Activated T-helper 1 cell treated with Interleukin-2 at 50 U/mL for 16 hours (primary cell): ENCODE measurements at places on chromosomes 12 and 14.

DNA sequence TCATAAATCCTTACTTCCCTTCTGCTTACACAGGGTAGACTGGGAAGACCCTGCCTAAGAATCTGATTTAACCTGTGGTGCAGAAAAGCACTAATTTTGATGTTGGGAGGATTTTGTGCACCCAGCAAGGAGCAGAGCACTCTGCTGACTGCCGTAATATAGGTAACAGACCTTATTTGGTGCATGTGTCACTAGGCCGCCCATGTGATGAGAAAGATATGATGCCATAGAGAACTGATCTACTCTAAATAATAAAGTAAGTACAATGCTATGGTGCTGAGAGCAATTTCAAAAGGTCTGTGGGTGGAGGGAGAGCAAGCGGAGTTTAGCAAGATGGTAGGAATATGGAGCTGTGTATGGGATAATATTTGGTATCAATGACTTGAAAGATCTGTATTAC lies 1663.6 kb upstream of the SEL1L start:
- DNase-seq = no peak

- no peak for DNase-seq
Measured at GRCh38 chr14:73402579-73402978, 55.8 kb downstream of the NUMB start.

DNA sequence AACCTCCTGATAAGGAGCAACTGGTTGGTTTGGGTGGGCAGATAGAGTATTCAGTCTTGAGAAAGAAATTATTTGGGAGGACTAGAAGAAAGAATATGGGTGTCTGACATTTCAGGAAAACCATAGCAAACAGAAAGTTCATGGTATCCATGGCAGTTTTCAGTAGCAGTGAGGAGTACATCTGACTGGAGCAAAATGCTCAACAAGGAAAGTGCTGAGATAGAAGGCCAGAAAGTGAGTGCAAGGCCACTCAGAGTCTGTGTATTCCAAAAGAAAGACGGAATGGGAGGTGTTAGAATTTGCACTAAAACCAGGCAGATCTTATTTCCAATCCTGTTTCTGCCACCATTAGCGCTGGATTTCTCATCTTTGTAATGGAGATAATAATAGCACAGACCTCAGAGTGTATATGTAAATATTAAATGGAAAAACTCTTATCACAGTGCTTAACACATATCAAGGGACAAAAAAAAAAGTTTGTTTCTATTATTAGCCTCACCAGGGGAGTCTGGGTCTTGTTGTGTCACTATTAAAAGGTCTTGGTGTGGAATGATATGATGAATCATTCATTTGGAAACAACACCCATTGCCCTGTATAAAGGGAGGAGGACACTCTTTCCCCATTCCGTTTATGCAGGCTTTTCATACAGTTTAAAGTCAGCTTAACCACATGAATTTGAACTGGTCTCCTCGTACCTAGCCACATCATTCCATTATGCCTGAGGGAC lies 349.8 kb downstream of the IPO8 start:
- no peak for DNase-seq

DNA sequence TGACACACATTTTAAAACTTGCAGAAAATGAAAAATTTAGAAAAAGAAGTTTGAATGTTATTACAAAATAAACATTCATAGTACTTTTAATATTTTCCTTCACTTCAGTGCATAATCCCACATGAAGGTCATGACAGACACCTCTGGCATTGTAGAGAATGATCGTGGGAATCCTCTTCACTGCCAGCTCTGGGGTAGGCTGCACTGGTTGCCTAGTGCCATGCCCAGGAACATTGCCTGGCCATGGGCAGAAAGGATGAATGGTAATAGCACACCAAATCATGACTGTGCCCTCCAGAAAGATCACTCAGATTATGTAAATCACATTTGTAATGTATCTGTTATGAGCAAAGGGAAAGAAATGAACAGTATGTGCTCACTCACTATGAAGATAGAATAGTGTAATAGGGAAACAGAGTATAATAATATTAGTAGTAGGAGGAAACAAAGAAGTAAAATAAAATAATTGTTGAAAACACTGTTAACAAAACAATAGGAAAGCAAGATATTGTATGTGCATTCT lies 161.6 kb downstream of the PLCZ1 start:
- no peak for DNase-seq

DNA sequence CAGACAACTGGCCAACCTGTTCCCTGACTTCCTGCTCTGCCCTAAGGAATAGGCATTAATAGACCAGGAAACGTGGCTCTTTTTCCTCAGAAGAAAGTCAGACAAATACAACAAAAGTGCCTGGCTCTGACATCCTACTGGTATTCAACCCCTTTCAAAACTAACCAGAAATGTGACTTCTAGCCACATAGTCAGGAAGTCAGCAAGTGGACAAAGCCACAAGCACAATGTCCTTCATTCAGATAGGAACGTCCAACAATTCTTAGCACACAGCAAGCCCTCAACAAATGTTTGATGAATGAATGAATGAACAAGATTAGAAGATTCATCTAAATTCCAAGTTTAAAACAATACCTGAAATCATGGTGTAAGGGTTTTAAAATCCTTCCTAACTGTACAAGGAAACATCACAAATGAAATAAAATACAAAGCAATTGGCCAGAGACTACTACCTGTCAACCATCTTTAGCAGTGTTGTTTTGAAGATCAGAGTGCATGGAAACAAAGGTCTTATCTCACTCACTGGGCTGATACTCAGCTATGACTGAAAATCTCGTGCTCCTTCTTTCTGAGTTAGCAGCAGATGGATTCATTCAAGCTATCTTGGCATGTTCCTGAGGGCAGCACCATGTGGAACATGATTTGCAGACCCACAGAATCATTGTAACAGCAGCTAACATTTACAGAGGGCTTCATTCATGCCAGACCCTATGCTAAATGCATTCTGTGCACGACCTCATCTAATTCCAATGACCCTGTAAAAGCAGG lies 16.5 kb downstream of the APPL2 start:
- no peak for DNase-seq

- DNase-seq = no peak
Measured at GRCh38 chr12:12022306-12022936, 48.3 kb upstream of the BCL2L14 start.

DNA sequence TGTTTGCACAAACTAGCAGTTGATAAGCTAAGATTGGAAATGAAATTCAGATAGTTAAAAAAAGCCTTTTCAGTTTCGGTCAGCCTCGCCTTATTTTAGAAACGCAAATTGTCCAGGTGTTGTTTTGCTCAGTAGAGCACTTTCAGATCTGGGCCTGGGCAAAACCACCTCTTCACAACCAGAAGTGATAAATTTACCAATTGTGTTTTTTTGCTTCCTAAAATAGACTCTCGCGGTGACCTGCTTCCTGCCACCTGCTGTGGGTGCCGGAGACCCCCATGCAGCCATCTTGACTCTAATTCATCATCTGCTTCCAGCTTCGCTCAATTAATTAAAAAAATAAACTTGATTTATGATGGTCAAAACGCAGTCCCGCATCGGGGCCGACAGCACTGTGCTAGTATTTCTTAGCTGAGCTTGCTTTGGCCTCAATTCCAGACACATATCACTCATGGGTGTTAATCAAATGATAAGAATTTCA lies 335.6 kb downstream of the TMEM121 start:
- no peak for DNase-seq

DNA sequence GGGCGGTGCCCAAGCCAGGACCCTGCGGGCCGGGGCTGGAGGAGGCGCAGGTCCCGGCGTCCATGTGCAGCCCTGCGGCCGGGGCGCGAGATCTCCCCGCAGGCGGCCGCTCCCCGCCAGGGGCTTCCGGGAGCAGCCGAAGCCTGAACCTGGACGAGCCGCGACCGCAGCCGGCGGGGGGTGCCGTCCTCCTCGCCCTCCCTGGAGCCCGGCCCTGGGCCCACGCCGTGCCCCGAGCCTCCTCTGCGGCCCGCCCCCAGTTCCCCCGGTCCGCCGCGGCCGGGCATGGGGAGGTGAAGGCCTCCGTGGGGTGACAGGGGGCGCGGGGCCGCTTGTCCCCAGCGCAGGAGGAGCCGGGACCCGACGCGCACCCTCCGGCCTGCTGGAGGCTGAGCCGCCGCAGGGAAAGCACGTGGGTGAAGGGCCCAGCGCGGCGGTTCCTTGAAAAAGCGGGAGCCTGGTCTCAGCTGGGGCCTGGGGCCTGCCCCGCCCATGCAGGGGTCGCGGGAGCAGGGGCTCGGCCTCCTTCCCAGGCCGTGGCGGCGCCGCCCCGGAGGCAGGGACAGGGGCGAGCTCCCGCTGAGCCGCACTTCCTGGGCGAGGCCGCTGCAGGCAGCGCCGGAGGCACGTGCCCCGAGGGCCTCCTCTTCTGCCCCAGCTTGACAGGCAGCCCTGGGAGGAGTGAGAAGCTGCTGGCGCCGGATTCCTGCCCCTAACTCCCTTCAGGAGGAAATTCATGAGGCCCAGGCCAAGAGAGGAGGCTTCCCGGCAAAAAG lies 55.6 kb upstream of the PPP2R5C start:
- DNase-seq = peak; percentile 64

- DNase-seq = no peak
Measured at GRCh38 chr12:29531471-29531870, 34.0 kb upstream of the OVCH1 start.

DNA sequence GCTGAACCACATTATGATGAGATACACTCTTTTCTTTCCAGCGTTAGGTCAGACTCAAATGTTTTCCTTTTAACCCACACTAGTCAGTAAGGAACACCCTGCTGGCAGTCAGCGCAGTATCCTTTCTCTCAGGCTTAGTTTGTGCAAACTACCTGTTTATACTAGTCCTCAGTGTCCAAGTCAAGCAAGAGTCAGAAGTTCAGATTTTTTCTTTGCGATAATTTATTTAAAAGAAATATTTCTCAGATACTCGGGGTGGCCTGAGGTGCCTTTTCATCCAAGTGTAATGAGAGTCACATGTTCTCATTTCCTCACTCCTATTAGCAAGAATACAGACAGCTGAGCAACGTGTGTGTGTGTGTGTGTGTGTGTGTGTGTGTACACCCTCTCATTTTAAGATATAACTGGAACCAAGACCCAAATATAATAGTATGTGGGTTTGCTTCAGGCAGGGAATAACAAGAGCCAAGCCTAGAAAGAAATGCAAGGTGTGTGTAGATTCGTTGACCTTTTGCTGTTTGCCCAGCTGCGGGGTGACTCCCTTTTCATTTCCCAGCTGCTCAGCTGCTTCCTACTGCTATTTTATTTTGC lies 182.7 kb downstream of the KICS2 start:
- DNase-seq = no peak

- DNase-seq = no peak
Measured at GRCh38 chr14:85536833-85537190, 6.9 kb downstream of the FLRT2 start.

- no peak for DNase-seq
Measured at GRCh38 chr12:91413581-91414546, 231.2 kb upstream of the DCN start.

GRCh38 chr12:69578283-69578682 lies 7.0 kb upstream of the CCT2 start:
- DNase-seq = no peak

GRCh38 chr12:992647-993046 lies 1.6 kb downstream of the ERC1 start:
- DNase-seq = no peak

DNA sequence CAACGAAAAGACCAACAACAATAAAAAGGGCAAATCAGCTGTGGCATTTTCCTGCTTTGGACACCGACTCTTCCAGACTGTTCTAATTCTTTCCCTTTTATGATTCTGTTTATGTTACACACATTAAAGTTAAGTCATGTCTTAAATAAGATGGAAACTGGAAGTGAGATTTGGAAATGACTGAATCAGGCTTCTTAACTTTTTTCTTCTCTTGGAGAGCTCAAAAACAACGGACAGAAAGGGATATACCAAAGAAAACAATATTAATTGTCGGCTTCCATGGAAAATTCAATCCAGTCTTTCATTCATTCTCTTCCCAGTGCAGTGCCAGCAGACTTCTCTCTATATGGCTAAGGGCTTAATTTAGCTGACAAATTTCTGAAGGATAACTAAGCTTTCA lies 214.9 kb upstream of the DDHD1 start:
- no peak for DNase-seq

- DNase-seq = no peak
Measured at GRCh38 chr14:65239938-65240296, 137.6 kb upstream of the MAX start.

- DNase-seq = no peak
Measured at GRCh38 chr12:46562625-46563225, 190.2 kb upstream of the SLC38A2 start.

- DNase-seq = no peak
Measured at GRCh38 chr12:102816816-102817434, 100.1 kb downstream of the PAH start.

- DNase-seq = no peak
Measured at GRCh38 chr14:29738950-29739349, 188.7 kb downstream of the PRKD1 start.

GRCh38 chr12:104742551-104743201 lies 215.4 kb downstream of the SLC41A2 start:
- no peak for DNase-seq

DNA sequence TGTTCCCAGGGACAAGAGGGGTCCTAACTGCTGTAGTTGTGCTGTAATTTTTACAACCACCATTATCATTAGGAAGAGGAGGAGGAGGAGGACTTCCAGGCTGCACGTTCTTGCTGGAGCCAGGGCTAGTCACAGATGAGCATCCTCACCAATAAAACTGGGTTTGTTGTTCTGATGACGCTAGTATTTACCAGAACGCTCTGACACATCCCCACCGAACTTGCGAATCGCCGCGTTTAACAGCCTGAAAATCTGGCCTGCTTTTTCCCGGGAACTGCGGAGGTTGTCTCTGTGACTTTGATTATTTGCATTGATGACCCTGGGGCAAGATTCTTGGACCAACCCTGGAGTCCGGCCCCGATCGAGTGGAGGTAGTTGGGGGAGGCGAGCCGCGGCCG lies 10.2 kb downstream of the TBX5 start:
- no peak for DNase-seq

DNA sequence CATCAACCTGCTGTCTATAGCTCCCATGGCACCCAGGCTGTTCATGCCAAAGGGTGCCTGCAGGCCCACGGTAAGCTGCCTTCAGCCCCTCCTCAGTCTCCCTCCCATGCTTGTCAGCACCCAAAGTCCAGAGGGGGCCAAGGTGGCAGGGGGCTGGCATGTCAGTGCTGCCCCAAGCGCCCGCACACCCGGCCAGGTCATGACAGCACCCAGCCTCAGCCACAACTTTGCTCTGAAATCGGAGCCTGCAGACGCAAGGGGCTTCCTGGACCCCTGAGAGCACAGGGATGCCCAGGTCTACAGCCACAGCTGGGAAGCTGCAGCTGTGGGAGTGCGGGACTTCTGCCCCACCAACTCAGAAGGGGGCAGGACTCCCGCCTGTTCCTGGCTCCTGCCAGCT lies 28.5 kb upstream of the PAPLN start:
- no peak for DNase-seq

GRCh38 chr12:5010151-5010550 lies 33.5 kb upstream of the KCNA5 start:
- no peak for DNase-seq
